ENCODE measurements at places on chromosomes 1 and 21.

GRCh38 chr1:72397786-72398185 lies 115.4 kb upstream of the NEGR1 start:
- DNase-seq = no peak

- no peak for DNase-seq
Measured at GRCh38 chr1:116916002-116916401, 6.3 kb downstream of the PTGFRN start.

DNA sequence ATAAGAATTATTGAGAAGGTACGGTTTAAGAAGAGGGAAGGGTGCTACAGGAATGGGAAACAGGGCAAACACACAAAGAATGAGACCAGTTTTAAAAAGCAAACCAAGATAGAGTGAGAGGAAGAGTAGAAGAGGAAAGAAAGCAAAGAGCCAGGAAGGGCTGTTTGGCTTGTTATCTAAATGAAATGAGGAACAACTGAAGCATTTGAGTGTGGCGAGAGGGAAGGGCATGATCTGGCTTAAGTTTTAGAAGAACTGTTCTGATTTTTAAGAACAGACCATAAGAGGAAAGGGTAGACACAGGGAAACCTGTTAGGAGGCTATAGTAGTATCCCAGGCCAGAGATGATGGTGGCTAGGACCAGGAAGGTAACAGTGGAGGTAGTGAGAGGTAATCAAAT lies 73.8 kb downstream of the TUT4 start:
- DNase-seq = no peak

DNA sequence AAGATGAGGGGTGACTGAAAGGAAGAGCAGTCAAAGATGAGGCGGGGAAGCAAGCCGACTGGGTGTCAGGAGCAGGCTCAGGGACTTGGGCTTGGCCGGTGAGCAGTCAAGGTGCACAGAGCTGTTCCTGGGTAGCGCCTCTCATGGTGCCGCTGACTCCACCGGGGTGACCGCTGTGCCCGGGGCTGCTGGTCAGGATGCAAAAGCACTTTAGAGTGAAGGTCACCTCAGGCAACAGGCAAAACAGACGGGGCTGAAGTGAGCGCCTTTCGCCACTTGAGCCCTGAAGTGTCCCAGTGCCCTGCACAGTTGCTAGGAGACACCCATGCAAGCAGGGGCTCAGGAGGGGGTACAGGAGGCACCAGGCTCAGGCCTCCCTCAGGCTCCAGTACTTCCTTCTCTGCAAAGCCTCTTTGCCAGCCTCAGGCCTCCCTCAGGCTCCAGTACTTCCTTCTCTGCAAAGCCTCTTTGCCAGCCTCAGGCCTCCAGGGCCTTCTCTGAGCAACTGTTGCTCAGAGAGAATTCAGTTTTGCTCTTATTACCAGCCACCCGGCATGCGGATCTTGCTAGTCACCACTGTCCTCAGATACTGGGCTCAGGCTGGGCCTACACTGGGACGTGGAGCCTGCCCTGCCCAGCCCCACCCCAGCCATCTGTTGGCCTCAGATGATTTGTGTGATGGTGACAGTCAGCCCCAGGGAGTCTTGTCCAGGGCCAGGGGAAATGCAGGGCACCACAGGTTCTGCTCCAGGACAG lies 99.7 kb upstream of the IRF2BP2 start:
- DNase-seq = no peak

GRCh38 chr1:245353915-245354775 lies 199.4 kb downstream of the KIF26B start:
- no peak for DNase-seq

- no peak for DNase-seq
Measured at GRCh38 chr1:229131243-229132105, 139.4 kb upstream of the RAB4A start.

GRCh38 chr1:37657620-37658412 lies 23.1 kb upstream of the RSPO1 start:
- no peak for DNase-seq

DNA sequence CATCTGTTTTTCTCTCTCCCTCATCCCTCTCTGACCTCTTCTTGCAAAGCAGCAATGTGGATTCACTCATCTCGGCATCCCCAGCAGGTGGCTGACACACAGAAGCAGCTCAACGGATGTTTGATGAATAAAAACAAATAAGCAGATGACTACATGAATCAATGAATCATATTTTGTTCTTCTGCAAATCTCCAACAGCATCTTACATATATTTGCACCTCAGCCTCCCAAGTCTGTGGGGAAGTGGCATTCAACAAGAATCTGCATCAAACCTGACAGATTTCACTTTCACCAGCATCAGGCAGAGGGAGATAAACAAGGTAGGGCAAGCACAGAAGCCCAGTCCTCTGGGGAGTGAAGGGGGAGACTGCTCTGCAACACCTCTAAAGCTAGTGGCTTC lies 34.0 kb downstream of the CAPN8 start:
- no peak for DNase-seq

DNA sequence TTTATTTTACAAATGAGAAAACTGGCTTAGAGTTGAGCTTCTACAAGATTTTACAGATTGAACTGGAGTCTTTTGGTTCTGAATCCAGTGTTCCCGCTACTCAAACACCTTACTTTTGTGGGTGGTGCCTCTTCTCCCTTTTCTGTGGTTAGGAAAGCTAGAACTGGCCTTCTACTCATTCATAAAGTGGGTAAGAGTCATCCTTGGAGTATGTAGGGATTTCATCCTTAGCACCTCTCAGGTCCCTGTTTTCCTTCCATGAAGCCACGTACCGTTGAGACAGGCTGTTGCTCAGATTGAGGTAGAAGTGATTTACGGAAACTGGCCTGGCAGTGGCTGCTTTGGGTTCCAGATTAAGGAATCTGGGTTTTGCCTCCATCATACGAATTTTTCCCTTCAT lies 35.8 kb downstream of the WNT4 start:
- DNase-seq = no peak

Measured in cortex of kidney (tissue), 1 donor.